ENCODE measurements at places on chromosomes 4 and X.

GRCh38 chr4:162497564-162498167, 333.9 kb upstream of the FSTL5 start:
- DNase-seq, result no peak

- no peak for DNase-seq
Measured at GRCh38 chrX:97306771-97307470, 423.2 kb downstream of the RPA4 start.

GRCh38 chrX:116009861-116010710, 160.5 kb upstream of the AGTR2 start:
- DNase-seq, result no peak

DNA sequence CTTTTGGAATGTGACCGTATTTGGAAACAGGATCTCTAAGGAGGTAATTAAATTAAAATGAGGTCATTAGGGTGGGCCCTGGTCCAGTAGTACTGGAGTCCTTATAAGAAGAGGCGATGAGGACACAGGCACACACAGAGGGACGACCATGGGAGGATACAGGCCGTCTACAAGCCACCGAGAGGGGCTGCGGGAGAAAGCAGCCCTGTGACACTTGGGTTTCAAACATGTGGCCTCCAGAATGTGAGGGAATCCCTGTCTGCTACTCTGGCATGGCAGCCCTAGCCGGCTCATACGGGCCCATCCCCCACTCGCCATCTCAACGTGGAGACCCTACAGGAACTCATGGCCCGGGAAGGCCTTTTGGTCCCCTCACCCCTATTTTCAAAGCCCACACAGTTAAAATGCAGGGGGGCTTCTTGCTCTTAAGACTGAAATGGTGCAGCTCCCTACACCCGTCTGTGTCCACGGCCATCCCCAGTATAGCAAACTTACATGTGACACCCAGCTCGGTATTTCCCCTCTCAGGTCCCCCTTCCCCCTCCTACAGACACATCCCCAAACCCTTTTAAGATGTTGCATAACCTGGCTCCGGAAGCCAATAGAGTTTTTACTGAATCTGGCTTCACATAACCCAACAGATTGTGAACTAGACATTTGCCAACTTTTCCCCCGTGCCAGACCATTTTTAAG, 124.1 kb upstream of the TBL1X start:
- no peak for DNase-seq

GRCh38 chrX:13899607-13900006, 82.7 kb upstream of the GPM6B start:
- no peak for DNase-seq

DNA sequence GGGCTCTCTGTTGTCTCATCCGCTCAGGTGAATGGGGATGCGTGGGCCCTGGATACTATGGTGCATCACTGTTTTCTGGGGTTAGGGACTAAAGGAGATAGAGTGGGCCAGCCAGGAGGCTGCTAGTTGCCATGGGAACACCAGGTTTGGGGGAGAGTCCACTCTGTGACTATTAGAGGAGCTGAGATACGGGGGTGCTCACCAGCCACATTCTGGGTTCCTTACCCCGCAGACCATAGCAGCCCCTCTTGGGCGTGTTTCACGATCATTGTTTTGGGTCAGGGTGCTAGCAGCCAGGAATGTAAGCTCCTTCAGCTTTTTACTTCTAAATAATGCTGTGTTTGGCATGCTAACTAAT, 4.6 kb downstream of the EFNB1 start:
- DNase-seq, result no peak

DNA sequence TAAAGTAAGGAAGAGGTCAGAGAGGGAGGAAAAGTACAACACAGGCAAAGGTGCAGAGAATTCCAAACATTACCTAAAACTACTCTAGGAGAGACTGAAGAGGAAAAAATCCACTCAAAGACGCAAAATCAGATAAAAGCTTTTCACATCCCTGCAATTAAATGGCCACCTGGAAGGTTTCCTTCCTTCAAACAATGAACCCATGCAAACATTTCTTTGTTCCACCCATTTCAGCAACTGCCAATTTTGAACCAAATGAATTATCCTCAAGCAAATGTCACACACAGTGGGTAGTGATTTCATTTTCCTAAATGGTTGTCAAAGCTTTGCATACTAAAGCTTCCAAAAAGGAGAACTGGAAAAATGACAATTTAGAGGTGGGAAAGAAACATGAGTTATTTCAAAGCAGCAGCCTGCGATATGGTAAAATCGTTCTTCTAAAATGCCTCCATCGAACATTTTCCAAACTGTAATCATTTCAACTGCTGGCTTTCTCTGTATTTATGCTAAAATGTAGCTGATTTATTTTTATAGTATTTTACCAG, 45.0 kb downstream of the APBB2 start:
- no peak for DNase-seq

DNA sequence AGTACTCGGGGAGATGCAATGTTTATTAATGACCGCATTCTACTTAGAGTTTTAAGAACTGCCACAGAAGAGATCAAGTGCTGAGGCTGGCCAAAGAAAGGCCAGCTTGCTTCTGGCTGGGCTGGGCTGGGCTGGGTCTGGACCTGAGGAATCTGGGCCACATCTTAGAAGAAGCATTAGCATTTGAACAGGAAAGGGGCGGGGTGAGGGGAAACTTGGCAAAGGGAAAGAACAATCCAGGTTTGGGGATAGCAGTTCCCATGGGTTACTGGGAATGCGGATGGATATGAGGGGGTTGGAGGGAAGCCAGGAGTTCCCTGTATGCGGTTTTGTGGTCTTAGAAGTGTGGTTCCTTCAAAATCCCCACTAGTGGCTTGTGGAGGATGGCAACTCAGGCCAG, 83.3 kb downstream of the CLDN34 start:
- no peak for DNase-seq

- no peak for DNase-seq
Measured at GRCh38 chr4:2795300-2795892, 2.5 kb downstream of the SH3BP2 start.

DNA sequence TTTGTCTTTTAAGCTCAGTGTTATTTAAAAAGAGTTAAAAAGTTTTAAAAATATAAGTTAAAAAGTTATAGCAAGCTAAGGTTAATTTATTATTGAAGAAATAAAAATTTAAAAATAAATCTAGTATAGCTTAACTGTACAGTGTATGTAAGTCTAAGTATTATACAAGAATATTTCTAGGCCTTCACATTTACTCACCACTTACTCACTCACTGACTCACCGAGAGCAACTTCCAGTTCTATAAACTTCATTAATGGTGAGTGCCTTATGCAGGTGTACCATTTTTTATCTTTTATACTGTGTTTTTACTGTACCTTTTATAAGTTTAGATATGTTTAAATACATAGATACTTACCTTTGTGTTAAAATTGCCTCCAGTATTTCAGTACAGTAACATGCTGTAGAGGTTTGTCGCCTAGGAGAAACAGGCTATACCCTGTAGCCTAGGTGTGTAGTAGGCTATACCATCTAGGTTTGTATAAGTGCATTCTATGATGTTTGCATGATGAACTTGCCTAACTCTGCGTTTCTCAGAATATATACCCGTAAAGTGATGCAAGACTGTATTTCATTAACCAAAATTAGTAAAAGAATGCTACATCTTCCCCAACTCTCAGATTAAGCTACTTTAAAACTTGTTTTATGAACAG, 202.9 kb downstream of the CFAP299 start:
- DNase-seq, result no peak

DNA sequence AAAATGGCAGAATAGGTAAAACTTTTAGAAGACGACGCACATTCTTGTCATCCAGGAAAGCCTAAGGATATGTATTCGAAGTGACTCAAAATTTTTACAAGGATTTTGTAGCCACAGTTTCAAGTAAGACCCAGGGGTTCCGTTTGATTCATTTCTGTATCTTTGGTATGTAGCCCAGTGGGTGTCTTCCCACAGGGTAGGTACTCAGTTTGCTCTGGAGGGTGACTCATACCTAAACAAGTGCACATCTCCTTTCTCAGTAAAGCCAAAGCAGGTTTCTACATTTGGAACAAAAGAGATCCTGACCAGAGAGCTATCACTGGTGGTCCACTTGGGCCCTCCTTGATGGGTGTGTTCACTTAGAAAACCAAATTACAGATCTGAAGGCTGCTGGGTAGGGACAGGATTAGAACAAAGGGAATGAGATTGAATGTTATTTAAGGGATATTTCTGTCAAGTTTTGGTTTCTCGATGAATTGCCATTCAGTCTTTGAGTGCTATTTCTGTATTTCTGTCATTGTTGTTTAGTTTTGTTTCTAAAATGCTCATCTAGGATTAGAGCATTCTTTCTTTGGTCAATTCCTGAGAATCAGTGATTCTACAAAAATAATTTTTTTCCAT, 56.1 kb downstream of the PLS3 start:
- DNase-seq, result no peak

DNA sequence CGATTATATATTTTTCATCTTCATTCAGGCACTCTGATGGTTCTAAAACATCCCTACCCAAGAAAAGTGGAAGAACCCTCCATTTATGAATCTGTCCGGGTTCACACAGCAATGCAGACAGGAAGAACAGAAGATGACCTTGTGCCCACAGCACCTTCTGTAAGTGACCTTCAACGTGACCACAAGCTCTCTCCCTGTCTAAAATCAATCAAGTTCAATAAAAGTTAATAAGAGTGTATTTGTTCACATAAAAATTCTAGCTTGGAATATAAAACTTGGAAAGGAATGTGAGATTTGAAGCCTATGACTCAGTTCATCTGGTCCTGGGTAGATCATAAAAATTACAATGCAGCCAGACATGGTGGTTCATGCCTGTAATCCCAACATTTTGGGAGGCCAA, 36.6 kb downstream of the DAPP1 start:
- DNase-seq, result no peak

- no peak for DNase-seq
Measured at GRCh38 chrX:9327747-9328145, 137.1 kb upstream of the TBL1X start.

GRCh38 chr4:1593881-1594345, 90.2 kb downstream of the FAM53A start:
- DNase-seq, result no peak

DNA sequence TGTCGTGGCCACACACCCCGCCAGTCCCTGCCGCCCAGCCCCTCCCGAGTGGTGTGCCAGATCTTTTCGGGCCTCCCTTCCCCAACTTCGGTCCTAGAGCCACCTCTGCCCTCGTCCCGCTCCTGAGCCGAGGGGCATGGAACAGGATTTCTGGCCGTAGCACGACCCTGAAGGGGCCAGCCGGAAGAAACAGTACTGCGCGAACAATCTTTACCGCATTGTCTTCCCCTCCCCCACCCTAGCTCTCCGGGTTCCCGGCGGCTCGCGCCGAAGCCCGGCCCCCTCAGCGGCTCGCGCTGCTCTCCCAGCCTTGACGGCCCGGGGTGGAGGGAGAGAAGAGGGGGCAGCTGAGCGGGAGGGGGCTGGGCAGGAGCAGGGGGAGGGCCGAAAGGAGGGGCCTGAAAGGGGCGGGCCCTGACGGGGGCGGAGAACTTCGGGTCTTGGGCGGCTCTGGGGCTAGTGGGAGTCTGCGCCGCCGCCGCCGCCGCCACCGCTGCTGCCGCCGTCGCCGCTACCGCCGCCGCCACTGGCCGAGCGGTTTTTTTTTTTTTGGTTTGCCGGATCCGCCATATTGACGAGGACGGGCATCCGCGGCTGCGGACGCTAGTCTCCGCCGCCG, at the start of gene USP9X:
TSS of gene USP9X (plus strand) at position 553 of the 619 bp plus-strand sequence. CDS start 38,184 bp downstream, outside the sequence.
- DNase-seq, result peak; percentile 71

DNA sequence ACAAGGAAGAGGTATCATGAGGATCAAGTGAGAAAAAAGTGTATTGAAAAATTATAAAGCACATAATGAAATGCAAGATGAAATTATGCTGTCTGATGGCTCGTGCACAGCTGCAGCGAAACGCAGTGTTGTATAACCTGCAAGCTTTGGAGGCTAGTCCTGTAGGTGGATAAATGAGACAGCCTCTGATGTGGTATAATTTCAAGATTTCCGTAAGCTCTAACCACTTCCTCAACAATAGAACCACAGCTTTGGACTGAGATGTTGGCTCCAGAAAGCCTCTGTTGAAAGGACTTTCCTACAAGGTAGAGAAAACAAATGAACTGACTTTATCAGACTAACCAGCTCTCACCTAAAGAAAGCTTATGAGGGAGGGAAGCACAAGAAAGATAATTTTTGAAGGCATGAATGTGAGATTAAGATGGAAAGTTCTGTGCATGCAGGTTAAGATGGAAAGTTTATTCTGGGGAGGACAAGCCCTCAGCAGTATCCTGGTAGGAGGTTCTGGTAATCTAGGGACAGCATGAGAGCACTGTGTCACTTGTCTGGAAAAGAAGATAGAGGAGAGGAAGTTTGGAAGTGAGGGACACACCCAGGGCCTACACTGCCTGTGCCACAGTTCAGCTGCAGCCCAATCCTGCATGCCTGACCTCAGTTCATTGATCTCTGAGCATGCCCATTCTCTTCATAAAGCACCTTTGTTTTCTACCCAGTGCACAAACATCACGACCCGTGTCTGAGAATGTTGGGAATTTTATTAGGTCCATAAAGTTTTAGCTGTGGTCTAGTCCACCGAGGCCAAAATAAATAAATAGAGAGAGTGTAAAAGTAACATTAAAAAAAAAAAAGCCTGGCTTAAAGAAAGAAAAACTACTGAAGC, 161.5 kb upstream of the SFRP2 start:
- no peak for DNase-seq

DNA sequence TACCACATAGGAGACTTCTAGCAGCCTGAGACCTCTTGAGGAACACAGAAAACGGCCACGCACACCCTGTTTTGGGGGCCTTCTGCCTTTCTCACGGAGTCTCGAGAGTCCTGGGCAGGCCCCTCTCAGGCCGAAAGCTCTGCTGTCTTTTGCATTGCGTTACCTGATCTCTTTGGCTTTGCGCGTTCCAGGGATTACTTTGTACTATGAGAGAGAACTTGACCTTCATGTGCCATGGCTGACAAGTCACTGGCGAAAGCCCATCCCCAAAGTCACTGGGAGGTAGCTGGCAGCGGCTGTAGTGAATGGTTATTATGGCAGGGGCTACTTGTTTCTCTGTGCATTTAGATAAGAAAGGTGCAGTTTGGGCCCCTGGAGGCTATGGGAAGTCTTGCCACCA, 8.0 kb upstream of the NAT8L start:
- DNase-seq, result no peak

DNA sequence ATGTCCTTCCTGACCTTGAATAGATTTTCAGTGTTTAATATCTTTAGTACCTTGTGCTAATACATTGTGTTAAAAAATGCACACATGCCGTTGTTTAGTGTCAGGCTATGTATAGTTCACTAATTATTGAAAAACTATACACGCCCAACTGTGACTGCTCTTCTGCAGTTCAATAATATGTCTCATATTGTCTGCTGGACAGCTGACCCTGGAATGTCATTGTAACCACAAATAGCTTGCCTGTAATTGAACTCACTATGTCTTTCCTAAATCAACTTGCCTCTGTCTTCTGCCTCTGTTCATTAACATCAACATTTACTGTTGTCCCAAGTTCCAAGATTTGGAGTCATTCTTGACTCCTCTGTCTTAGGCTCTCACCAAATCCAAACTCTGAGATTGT, 114.5 kb downstream of the TMA16 start:
- DNase-seq, result no peak
